ENCODE measurements at places on chromosomes 5 and 9. TPM values are rescaled to one million over a fixed set of nuclear protein-coding genes. Genes with fewer than 3 reads are reported as not detected.

DNA sequence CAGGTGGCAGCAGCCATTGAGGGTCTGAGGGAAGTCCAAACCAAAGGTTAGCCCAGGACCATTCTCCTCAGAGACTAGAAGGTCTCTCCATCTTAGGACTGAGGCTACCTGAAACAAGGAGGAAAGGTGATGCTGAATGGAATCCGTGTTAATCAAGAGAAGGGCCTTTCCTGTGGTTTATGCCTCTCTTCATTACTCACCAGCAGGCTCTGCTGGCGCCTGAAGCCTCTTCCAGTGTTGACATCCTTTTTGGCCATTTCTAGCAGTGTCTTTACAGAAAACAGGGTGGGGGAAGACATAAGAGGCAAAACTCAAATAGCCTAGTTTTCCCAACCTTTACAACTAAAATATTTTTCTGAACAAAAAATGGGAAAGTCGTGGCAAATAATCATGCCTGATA lies 98.0 kb downstream of the ENC1 start:
- no peaks in the 10 kb centered on the region for H3K36me3 ChIP-seq
- H3K27me3 ChIP-seq = no peaks in the 10 kb centered on the region
- no peak for DNase-seq
- H3K27ac ChIP-seq = no peak overlapping the region
- H3K4me3 ChIP-seq = no peak overlapping the region

- H3K27me3 ChIP-seq = no peaks in the 10 kb centered on the region
- H3K4me1 ChIP-seq = no peaks in the 10 kb centered on the region
- no peak for DNase-seq
- no peaks in the 10 kb centered on the region for H3K36me3 ChIP-seq
- H3K4me3 ChIP-seq = no peak overlapping the region
- no peak overlapping the region for H3K27ac ChIP-seq
Observed at GRCh38 chr5:149948993-149949392, 4.4 kb upstream of the PDE6A start.

The KLF4 gene
- total RNA-seq = 72.1 TPM

DNA sequence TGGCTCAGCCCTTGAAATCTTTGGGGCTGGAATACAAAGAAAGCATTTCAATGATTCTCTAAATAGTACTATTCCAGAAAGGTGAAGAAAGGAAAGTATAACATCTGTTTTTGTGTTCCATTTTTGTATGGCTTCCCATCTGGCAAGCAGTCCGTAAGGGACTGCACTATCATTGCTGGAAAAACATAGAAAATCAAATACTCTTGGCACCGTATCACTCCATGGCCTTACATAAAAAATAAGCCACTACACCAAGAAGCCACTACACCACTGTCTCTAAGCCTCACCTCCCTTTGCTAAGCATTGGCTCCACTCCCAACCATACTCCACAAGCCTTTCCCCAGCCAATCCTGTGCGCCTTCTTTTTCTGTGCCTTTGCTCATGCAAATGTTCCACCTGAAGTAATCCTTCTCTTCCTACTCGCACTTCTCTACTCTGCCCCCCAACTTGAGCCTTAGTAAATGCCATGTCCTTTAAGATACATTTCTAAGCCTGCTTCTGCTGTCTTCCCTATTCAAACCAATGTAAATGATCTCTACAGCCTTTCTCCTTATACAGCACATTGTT lies 454.6 kb upstream of the TUSC1 start:
- H3K4me3 ChIP-seq = no peak overlapping the region
- H3K4me1 ChIP-seq = peaks cover 12% of the 10 kb centered on the region
- H3K36me3 ChIP-seq = no peaks in the 10 kb centered on the region
- H3K27me3 ChIP-seq = no peaks in the 10 kb centered on the region

GRCh38 chr5:119515192-119515591 lies 62.9 kb downstream of the HSD17B4 start:
- H3K4me3 ChIP-seq = no peak overlapping the region
- H3K27ac ChIP-seq = no peak overlapping the region
- no peak for DNase-seq
- H3K4me1 ChIP-seq = no peaks in the 10 kb centered on the region
- H3K27me3 ChIP-seq = peaks cover 3% of the 10 kb centered on the region
- peaks cover 28% of the 10 kb centered on the region for H3K36me3 ChIP-seq

GRCh38 chr9:98971168-98971914 lies 27.6 kb downstream of the COL15A1 start:
- peaks cover 21% of the 10 kb centered on the region for H3K4me1 ChIP-seq
- H3K4me3 ChIP-seq = no peak overlapping the region
- no peaks in the 10 kb centered on the region for H3K36me3 ChIP-seq
- DNase-seq = no peak
- peaks cover 9% of the 10 kb centered on the region for H3K27me3 ChIP-seq
- no peak overlapping the region for H3K27ac ChIP-seq

DNA sequence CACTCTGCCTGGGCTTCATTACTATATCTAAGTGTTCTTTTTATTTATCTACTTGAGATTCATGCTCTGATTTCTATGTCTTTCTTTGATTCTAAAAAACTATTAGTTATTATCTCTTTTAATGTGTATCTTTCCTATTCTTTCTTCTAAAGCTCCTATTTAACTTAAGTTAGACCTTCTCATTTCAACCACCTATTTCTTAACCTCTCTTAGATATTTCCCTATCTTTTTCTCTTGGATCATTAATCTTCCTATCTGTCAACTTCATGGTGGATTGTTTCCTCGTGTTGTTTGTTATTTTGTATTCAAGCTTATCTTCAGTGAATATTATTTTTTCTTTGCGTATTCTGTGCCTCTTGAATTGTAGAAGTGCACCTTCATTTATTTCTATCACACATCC lies 202.1 kb downstream of the ADAMTS6 start:
- no peaks in the 10 kb centered on the region for H3K36me3 ChIP-seq
- peaks cover 4% of the 10 kb centered on the region for H3K27me3 ChIP-seq
- no peak overlapping the region for H3K27ac ChIP-seq
- H3K4me3 ChIP-seq = no peak overlapping the region
- no peak for DNase-seq
- H3K4me1 ChIP-seq = peaks cover 4% of the 10 kb centered on the region

The TLE1 gene
- total RNA-seq = 345 TPM

DNA sequence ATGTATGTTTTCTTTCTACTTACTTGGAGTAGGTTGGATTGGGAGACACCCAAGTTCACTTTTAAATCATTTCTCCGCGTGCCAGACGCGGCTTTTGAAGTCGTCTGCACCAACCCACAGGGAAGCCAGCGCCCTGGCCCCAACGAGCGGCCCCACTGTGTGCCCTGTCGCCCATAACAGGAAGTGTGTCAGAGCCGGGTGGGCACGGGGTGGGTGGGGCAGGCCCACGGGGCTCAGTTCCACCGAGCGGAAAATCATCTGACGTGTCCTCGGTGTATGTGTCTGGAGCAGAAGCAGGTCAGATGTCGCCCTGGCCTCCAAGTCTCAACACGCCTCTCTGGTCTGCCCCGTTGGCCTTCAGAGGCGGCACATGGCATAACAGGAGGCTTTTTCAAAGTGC lies 22.7 kb upstream of the SMIM23 start:
- no peak overlapping the region for H3K4me3 ChIP-seq
- H3K4me1 ChIP-seq = peaks cover 7% of the 10 kb centered on the region
- peaks cover 4% of the 10 kb centered on the region for H3K27me3 ChIP-seq
- no peak for DNase-seq

DNA sequence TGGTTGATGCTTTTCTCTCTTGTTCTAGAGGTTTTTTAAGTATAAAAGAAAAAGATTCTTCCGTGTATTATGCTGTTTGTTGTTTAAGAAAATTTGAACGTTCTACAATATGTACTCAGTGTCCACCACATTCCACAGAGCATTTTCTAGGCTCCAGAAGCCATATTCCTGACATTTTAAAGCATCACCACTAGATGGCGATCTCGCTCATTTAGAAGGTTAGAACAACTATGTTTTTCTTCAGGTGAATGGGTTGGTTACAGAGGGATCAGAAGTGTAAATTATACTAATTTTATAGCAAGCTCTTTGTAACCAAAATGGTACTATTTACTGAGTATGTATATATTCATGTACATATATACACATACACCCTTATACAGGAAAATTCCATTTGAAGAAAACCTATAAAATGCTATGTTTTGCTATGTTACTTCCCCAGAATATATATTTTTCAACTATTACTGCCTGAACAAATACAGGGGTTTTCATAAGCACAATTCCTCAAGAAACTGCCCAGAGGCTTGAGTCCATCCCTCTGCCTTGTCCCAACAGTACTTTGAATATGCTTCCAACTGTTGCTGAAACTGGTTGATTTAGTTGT lies 284.3 kb downstream of the CCDC171 start:
- H3K4me3 ChIP-seq = no peak overlapping the region
- H3K4me1 ChIP-seq = peaks cover 3% of the 10 kb centered on the region
- no peak for DNase-seq
- H3K36me3 ChIP-seq = no peaks in the 10 kb centered on the region
- no peak overlapping the region for H3K27ac ChIP-seq

- no peak for DNase-seq
- no peak overlapping the region for H3K27ac ChIP-seq
- H3K36me3 ChIP-seq = no peaks in the 10 kb centered on the region
- H3K4me1 ChIP-seq = peaks cover 15% of the 10 kb centered on the region
- no peak overlapping the region for H3K4me3 ChIP-seq
- H3K27me3 ChIP-seq = no peaks in the 10 kb centered on the region
Observed at GRCh38 chr5:76524101-76524835, 98.9 kb downstream of the F2RL2 start.

DNA sequence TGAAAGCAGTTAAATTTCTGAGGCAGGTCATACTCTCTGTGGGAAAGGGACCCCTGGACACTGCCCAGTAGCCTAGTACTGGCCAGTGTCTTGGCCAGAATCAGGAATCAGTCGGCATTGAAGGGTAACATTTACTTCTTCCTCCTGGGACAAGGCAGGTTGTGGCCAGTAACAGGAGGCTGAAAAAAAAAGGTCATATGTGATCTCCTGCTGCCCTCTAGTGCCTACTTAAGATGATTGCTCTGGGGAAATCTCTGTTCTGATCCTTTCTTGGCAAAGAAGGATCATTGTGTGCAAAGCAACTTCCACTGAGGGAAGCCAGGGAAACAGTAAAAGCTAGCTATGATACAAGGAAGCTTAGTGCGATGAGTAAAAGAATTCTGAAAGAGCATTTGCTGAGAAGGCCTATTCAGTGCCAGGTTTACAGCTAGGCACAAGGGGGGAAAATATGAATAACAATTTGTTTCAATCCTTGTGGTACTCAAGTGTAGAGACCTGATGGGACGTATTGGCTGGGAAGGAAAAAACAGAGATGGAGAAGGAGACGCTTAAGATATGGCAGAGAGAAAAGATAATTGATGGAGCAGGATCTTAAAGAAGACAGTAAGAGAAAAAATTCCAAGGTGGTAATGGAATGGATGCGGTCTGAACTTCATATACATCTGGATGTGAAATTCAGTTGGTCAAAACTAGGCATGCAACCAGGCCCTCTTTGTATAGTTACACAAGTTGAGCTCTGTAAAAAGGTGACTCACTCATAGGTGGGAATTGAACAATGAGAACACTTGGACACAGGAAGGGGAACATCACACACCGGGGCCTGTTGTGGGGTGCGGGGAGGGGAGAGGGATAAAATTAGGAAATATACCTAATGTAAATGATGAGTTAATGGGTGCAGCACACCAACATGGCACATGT lies 25.8 kb upstream of the TRIM32 start:
- H3K36me3 ChIP-seq = no peaks in the 10 kb centered on the region
- H3K27me3 ChIP-seq = peaks cover 2% of the 10 kb centered on the region
- H3K4me3 ChIP-seq = no peak overlapping the region
- no peak for DNase-seq

Data from glutamatergic neuron (in vitro differentiated cells).